Placental pericyte (primary cell): ENCODE measurements at places on chromosomes 12 and 14. TPM values are rescaled to one million over a fixed set of nuclear protein-coding genes. Genes with fewer than 3 reads are reported as not detected.

The DACT1 gene
- 52.3 and 56.0 TPM in 2 replicates for total RNA-seq

The GYS2 gene
- total RNA-seq: not detected in 2 replicates

The METTL25 gene
- 8.3 and 13.0 TPM in 2 replicates for total RNA-seq

The SAMD15 gene
- 1.5 and 3.6 TPM in 2 replicates for total RNA-seq

The C14orf180 gene
- total RNA-seq: not detected in 2 replicates

The PTPN11 gene
- total RNA-seq: 105 and 123 TPM in 2 replicates

The WNT1 gene
- not detected in 2 replicates for total RNA-seq

The COX6A1 gene
- total RNA-seq: 260 and 322 TPM in 2 replicates

The DNAJC22 gene
- 1.1 and 2.1 TPM in 2 replicates for total RNA-seq

The FAIM2 gene
- 0.29 and 6.6 TPM in 2 replicates for total RNA-seq

The BCL2L14 gene
- not detected in 2 replicates for total RNA-seq

The FGF23 gene
- not detected in 2 replicates for total RNA-seq

The C12orf56 gene
- total RNA-seq: 2.8 and 4.3 TPM in 2 replicates

The SLC8B1 gene
- 11.2 and 18.6 TPM in 2 replicates for total RNA-seq

The PTGER2 gene
- 6.3 and 9.7 TPM in 2 replicates for total RNA-seq

The NYNRIN gene
- 1.6 and 4.2 TPM in 2 replicates for total RNA-seq

The ANKRD9 gene
- 12.0 and 34.5 TPM in 2 replicates for total RNA-seq

The TRIM9 gene
- total RNA-seq: 0.14 TPM in 1 of 2 replicates, not detected in the other

The VPS33A gene
- 28.6 and 33.3 TPM in 2 replicates for total RNA-seq

The GAS2L3 gene
- 8.3 and 42.4 TPM in 2 replicates for total RNA-seq

The APOLD1 gene
- total RNA-seq: 3.9 and 8.4 TPM in 2 replicates

The MIS18BP1 gene
- total RNA-seq: 28.9 and 61.0 TPM in 2 replicates

The CPSF6 gene
- total RNA-seq: 13.6 and 34.8 TPM in 2 replicates

The GPX2 gene
- not detected in 2 replicates for total RNA-seq

The NXPH4 gene
- 1.4 and 1.8 TPM in 2 replicates for total RNA-seq

The NEUROD4 gene
- total RNA-seq: not detected in 2 replicates

The PAX9 gene
- total RNA-seq: not detected in 2 replicates

The TSPAN31 gene
- total RNA-seq: 34.6 and 44.8 TPM in 2 replicates

The MPHOSPH9 gene
- 28.7 and 52.7 TPM in 2 replicates for total RNA-seq

The ESPL1 gene
- total RNA-seq: 0.66 and 19.0 TPM in 2 replicates

The SLC10A1 gene
- total RNA-seq: not detected in 2 replicates

The DNAH10 gene
- 0.14 and 0.88 TPM in 2 replicates for total RNA-seq

The KRT71 gene
- total RNA-seq: not detected in 2 replicates

The SLC6A13 gene
- total RNA-seq: not detected in 2 replicates

The NFATC4 gene
- 35.7 and 57.7 TPM in 2 replicates for total RNA-seq
